GM12878 (cell line): ENCODE measurements at places on chromosomes 6 and 20. TPM values are rescaled to one million over a fixed set of nuclear protein-coding genes. Genes with fewer than 3 reads are reported as not detected.

GRCh38 chr6:151763938-151764680, 43.4 kb upstream of the ESR1 start:
- H3K27ac ChIP-seq = no peak overlapping the region
- DNase-seq = no peak
- H3K4me3 ChIP-seq = no peak overlapping the region
- H3K36me3 ChIP-seq = no peaks in the 10 kb centered on the region
- no peaks in the 10 kb centered on the region for H3K4me1 ChIP-seq

- no peak overlapping the region for H3K4me3 ChIP-seq
- H3K27me3 ChIP-seq = no peaks in the 10 kb centered on the region
- DNase-seq = no peak
- H3K27ac ChIP-seq = no peak overlapping the region
These were observed 34.5 kb downstream of the SHLD1 start for GRCh38 chr20:5784735-5785134.

The PTP4A1 gene
- 190 and 200 TPM in 2 replicates for polyA plus RNA-seq

DNA sequence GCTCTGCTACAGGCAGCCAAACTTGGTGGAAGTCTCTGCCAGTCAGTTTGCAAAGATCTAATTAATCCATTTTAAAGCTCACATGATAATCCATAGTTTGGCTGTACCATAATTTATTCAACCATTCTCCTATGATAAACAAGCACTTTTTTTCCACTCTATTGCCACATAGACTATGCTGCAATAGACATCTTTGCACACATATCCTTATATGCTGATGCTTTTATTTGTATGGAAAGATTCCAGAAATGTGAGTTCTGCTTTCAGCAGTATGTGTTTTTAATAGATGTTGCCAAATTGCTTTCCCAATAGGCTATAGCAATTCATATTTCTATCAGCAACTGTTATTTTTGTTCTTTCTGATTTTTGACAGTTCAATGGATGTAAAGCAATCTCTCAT, 628.0 kb downstream of the KIF16B start:
- H3K27ac ChIP-seq = no peak overlapping the region
- H3K36me3 ChIP-seq = no peaks in the 10 kb centered on the region
- no peaks in the 10 kb centered on the region for H3K4me1 ChIP-seq

The CCND3 gene
- 51.7 and 86.4 TPM in 2 replicates for polyA plus RNA-seq

The XKR7 gene
- polyA plus RNA-seq = not detected in 2 replicates

DNA sequence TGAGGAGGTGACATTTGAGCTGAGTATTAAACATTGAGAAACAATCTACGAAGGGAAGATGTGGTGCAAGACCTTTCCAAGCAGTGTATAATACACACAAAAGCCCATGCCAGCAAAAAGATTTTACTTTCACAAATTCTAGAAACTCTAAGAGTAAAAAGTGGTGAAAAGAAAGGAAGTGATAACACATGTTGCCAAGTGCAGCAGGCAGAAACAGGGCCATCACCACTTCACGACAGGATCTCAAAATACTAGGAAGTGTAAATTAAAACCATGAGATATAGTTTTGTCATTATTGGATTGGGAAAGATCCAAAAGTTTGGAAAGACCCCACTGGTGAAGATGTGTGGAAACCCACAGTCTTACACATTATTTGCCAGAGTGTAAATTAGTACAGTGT, 1.7 kb upstream of the ENTPD6 start:
- no peak for DNase-seq
- no peak overlapping the region for H3K4me3 ChIP-seq
- H3K36me3 ChIP-seq = no peaks in the 10 kb centered on the region

DNA sequence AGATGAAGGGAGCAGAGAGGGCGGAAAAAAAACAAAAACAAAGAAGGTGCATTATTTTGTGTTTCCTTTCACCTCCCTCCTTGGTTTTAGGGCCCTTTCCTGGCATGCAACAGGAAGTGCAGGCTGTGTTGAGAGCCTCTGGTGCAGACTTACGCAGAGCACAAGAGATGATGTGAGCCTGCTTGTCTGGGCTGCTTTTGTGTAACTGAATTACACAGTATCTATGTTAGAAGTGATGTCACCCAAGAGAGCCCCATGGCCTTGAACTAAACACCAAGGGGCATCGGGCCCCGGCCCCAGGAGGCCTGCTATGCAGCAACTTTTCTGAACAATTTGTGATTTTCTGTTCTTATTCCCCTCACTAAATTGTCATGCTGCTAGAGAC, 25.5 kb downstream of the GNAS start:
- no peaks in the 10 kb centered on the region for H3K36me3 ChIP-seq
- H3K4me1 ChIP-seq = no peaks in the 10 kb centered on the region
- no peak overlapping the region for H3K27ac ChIP-seq
- H3K27me3 ChIP-seq = no peaks in the 10 kb centered on the region

The SLC17A2 gene
- not detected in 2 replicates for polyA plus RNA-seq

- H3K27me3 ChIP-seq = no peaks in the 10 kb centered on the region
- peaks cover 37% of the 10 kb centered on the region for H3K4me1 ChIP-seq
- H3K36me3 ChIP-seq = peaks cover 11% of the 10 kb centered on the region
- peak overlapping the region; percentile 82 for H3K4me3 ChIP-seq
These were observed 2.1 kb downstream of the EZR start for GRCh38 chr6:158816803-158817727.

DNA sequence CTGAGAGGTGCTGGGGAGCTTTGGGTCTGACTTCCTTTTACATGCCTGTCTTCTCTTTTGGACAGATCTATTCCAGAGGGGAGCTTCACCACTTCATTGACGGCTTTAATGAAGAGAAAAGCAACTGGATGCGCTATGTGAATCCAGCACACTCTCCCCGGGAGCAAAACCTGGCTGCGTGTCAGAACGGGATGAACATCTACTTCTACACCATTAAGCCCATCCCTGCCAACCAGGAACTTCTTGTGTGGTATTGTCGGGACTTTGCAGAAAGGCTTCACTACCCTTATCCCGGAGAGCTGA, 13.1 kb downstream of the PRDM1 start:
- H3K4me3 ChIP-seq = peak overlapping the region; percentile 72
- no peak for DNase-seq
- peak overlapping the region; percentile 80 for H3K27ac ChIP-seq
- 0 out of 2 replicates have a peak, but pooled peaks cover 4% of the 10 kb centered on the region for H3K36me3 ChIP-seq
- H3K27me3 ChIP-seq = no peaks in the 10 kb centered on the region

DNA sequence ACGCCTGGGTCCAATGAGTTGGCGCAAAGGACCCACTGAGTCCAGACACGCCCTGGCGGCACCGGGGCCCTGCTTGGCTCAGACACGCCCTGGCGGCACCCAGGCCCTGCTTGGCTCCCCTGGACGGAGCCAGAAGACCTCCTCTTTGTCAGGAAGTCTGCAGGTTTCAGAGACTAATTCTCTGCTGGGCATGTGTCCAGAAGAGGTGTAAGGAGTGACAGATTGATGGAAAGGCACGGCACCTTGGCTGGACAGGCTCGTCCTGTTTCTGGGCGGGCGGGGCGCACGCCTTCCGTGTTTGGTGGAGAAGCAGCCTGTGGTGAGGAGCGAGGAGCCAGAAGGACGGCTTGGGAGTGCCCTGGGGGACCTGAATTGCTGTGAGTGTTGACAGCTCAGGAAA, 23.1 kb upstream of the DACT2 start:
- no peak overlapping the region for H3K27ac ChIP-seq
- no peaks in the 10 kb centered on the region for H3K27me3 ChIP-seq
- no peak overlapping the region for H3K4me3 ChIP-seq

GRCh38 chr20:62764156-62764935, 31.9 kb upstream of the MRGBP start:
- H3K4me3 ChIP-seq = no peak overlapping the region
- H3K36me3 ChIP-seq = no peaks in the 10 kb centered on the region
- peaks cover 1% of the 10 kb centered on the region for H3K27me3 ChIP-seq

DNA sequence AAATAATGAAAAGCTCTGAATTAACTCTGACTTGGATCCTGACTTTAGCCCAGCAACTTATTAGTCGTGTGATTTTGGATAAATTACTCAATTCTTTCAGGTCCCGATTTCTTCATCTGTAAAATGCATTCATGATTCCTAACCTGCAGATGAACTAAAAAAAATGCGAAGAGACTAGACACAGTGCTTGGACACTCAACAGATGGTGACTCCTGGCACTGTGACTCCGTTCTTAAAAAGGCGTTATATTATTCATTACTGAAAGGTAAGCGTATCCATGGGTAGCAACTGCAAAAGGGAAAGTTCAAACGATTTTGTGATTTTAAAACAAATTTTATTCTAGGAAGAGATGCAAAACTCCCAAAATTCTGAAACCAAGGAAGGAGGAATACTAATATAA, 226.3 kb downstream of the KIF16B start:
- no peaks in the 10 kb centered on the region for H3K27me3 ChIP-seq
- H3K4me3 ChIP-seq = no peak overlapping the region
- no peak for DNase-seq
- no peaks in the 10 kb centered on the region for H3K4me1 ChIP-seq
- no peak overlapping the region for H3K27ac ChIP-seq

The GRM1 gene
- 0.25 TPM in 1 of 2 replicates, not detected in the other for polyA plus RNA-seq

DNA sequence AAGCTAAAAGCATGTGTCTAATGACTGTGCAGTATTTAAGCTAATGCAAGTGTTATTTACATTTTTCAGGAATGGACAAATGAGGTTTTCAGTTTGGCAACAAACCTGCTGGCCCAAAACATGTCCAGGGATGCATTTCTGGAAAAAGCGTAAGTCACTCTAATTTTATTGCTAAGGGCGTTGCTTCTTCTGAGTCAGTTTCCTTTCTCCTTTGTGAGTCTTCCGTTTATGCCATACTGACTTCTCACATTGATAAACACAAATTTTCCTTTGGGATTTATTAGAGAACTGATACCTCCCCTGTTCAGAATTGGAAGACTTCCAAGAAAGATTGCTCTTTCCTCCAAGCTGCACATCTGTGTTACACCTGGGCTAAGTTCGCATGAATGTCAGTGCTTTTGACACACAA, 422.9 kb upstream of the PLCB4 start:
- no peaks in the 10 kb centered on the region for H3K4me1 ChIP-seq
- no peak overlapping the region for H3K27ac ChIP-seq
- H3K27me3 ChIP-seq = no peaks in the 10 kb centered on the region
- no peak for DNase-seq
- H3K36me3 ChIP-seq = no peaks in the 10 kb centered on the region

The EYS gene
- polyA plus RNA-seq = 0.08 and 0.09 TPM in 2 replicates

GRCh38 chr6:113281014-113281413, 576.1 kb upstream of the MARCKS start:
- no peak overlapping the region for H3K27ac ChIP-seq
- no peaks in the 10 kb centered on the region for H3K36me3 ChIP-seq
- no peaks in the 10 kb centered on the region for H3K27me3 ChIP-seq

The BEND6 gene
- 1.7 and 2.6 TPM in 2 replicates for polyA plus RNA-seq

The MYLIP gene
- 6.1 and 7.1 TPM in 2 replicates for polyA plus RNA-seq

- DNase-seq = no peak
- peaks cover 6% of the 10 kb centered on the region for H3K27me3 ChIP-seq
- H3K36me3 ChIP-seq = no peaks in the 10 kb centered on the region
- no peak overlapping the region for H3K27ac ChIP-seq
These were observed 787 bp downstream of the JPH2 start for GRCh38 chr20:44186201-44186600.

The TFAP2B gene
- 0.14 and 0.15 TPM in 2 replicates for polyA plus RNA-seq

The FOXA2 gene
- not detected in 2 replicates for polyA plus RNA-seq

DNA sequence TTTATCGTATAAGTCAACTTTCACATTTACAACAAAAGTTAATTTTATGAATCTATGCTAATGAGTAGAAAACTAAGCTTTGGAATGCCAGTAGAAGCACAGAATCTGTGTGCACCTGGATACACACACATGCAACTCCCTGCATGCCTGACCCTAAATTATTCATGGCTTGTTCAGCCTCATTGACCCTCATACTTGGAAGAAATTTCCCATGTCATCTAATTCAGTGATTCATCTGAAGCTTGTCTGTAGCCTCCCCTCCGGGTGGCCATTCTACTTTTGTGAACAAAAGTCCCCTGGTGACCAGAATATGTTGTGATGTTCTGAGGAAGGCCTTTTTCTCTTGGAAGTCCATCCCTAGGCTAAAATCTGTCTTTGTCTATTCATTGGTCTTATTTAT, 1078.4 kb downstream of the KIF16B start:
- no peaks in the 10 kb centered on the region for H3K36me3 ChIP-seq
- no peak for DNase-seq
- H3K4me3 ChIP-seq = no peak overlapping the region
- no peak overlapping the region for H3K27ac ChIP-seq
- no peaks in the 10 kb centered on the region for H3K27me3 ChIP-seq

DNA sequence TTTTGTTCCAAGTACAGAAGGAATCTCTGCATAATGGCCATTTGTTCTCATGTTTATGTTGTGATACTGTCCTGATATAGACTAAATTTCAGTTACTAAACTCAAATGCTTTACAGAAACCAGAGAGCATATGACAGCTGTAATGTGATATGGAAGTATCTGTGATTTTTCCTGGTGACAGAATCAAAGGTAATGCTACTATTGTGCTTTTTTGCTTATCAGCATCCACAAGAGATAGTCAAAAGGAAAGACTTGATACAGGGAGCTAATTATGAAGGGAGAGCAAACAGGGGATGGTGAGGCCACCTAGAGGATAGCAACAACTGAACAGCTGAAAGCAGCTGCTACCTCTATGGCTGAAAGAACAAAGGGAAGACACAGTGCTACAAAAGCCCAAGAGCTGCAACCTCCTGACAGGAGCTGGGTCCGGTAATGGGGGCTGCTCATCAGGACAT, 181.4 kb downstream of the PHF3 start:
- H3K27me3 ChIP-seq = peaks cover 3% of the 10 kb centered on the region; the same call in 1 of the 2 replicates
- no peak for DNase-seq
- H3K27ac ChIP-seq = no peak overlapping the region
- no peaks in the 10 kb centered on the region for H3K36me3 ChIP-seq

DNA sequence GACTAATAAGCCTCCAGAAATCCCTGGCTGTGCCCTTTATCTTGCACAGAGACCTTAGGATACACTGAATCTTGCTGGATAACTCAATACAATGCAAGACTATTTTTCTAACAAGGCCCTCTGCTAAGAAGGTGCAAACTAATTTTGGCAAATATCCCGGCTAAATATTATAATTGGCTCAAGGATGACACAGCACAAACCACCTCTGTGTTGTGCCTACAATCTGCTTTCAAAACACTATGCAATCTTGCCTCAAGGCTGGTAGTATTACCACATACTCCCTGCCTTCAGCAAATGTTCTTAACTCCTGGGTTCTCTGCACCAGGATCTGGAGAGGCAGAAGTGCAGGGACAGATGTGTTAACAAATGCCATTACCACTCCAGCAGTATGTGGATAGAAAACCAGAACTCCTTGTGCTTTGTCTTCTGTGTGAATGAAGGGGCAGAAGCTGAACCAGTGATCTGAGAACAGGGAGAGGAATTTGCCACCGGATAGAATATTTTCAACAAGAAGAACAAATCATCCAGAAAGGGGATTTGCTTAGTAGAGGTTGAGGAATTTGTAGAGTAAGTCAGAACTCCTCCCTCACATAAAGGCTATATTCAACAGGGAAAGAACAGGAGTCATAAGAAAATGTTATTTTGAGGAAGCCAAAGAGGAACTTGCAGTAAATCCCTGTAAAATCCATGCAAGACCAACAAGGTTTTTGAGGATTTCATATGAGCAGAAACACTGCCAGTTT, 74.1 kb upstream of the SLC4A11 start:
- H3K27ac ChIP-seq = no peak overlapping the region
- no peaks in the 10 kb centered on the region for H3K4me1 ChIP-seq
- no peaks in the 10 kb centered on the region for H3K27me3 ChIP-seq
- no peaks in the 10 kb centered on the region for H3K36me3 ChIP-seq

The PHF3 gene
- polyA plus RNA-seq = 24.0 and 24.2 TPM in 2 replicates

- no peak overlapping the region for H3K4me3 ChIP-seq
- no peak overlapping the region for H3K27ac ChIP-seq
- no peak for DNase-seq
- H3K27me3 ChIP-seq = no peaks in the 10 kb centered on the region
- no peaks in the 10 kb centered on the region for H3K4me1 ChIP-seq
These were observed 102.2 kb downstream of the UNC5CL start for GRCh38 chr6:40936818-40937251.
